ENCODE measurements at places on chromosomes 1 and 21.

GRCh38 chr1:48036710-48037355 is 39.6 kb upstream of the TRABD2B start:
- no peaks in the 10 kb centered on the region for H3K27me3 ChIP-seq
- no peak overlapping the region for H3K4me3 ChIP-seq
- H3K27ac ChIP-seq, result no peak overlapping the region
- H3K4me1 ChIP-seq, result peaks cover 41% of the 10 kb centered on the region

DNA sequence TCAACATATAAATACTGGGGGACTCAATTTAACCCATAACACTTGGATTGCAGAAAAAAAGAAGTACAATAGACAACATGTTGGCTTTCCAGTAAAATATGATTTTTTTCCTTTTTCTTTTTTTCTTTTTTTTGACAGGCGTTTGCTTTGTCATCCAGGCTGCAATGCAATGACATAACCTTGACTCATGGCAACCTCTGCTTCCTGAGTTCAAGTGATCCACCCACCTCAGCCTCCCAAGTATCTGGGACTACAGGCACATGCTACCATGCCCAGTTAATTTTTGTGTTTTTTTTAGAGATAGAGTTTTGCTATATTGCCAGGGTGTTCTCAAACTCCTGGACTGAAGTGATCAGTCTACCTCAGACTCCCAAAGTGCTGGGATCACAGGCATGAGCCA is 1512.0 kb upstream of the PRMT6 start:
- no peaks in the 10 kb centered on the region for H3K27me3 ChIP-seq
- H3K4me3 ChIP-seq, result no peak overlapping the region
- H3K27ac ChIP-seq, result no peak overlapping the region
- no peaks in the 10 kb centered on the region for H3K36me3 ChIP-seq
- no peak for DNase-seq

GRCh38 chr1:5685446-5686040 is 306.7 kb downstream of the NPHP4 start:
- H3K27ac ChIP-seq, result no peak overlapping the region
- no peak for DNase-seq

GRCh38 chr1:193060406-193060805 is 994 bp downstream of the RO60 start:
- peak overlapping the region; percentile 94 for H3K27ac ChIP-seq
- peaks cover 5% of the 10 kb centered on the region for H3K4me1 ChIP-seq
- H3K4me3 ChIP-seq, result peak overlapping the region; percentile 86
- peak; percentile 12 for DNase-seq
- H3K36me3 ChIP-seq, result no peaks in the 10 kb centered on the region

- no peak overlapping the region for H3K4me3 ChIP-seq
- peaks cover 55% of the 10 kb centered on the region for H3K27me3 ChIP-seq
- no peaks in the 10 kb centered on the region for H3K36me3 ChIP-seq
- no peak for DNase-seq
- no peak overlapping the region for H3K27ac ChIP-seq
These were observed 90.4 kb downstream of the PAX7 start for GRCh38 chr1:18721041-18721440.

GRCh38 chr1:7513081-7513480 is 258.0 kb upstream of the VAMP3 start:
- no peaks in the 10 kb centered on the region for H3K27me3 ChIP-seq
- H3K4me1 ChIP-seq, result peaks cover 44% of the 10 kb centered on the region
- H3K27ac ChIP-seq, result no peak overlapping the region
- no peak for DNase-seq
- H3K4me3 ChIP-seq, result no peak overlapping the region

DNA sequence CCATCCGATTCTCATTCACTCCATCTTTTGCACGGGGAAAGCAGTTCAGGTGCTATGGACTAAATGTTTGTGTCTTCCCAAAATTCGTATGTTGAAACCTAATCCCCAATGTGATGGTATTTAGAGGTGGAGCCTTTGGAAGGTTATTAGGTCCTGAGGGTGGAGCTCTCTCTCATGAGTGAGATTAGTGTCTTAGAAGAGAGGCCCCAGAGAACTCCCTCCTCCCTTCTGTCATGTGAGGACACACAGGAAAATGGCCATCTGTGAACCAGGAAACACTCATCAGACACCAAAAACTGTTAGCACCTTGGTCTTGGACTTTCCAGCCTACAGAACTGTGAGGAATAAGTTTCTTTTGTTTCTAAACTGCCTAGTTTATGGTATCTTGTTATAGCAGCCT is 15.8 kb upstream of the CCDC190 start:
- H3K4me1 ChIP-seq, result no peaks in the 10 kb centered on the region
- no peak for DNase-seq
- no peaks in the 10 kb centered on the region for H3K27me3 ChIP-seq
- no peak overlapping the region for H3K4me3 ChIP-seq
- H3K36me3 ChIP-seq, result no peaks in the 10 kb centered on the region

DNA sequence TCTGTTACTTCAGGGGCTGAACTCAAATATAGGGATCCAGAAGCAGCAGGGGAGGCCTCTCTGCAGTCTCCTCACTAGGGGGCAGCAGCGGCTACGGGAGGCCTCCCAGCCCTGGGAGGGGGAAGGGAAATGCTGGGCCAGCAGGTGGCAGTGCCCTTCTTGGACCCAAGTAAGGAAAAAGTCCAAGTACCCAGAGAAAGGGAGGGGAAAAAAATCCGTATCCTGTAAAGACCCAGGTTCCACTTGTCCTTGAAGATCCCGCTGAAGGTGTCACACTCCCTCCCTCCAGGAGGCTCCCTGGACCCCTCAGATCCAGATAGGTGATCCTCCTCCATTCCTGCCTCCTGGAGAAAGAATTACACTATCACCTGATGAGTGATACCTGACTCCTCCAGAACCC is 14.1 kb upstream of the NUAK2 start:
- no peak overlapping the region for H3K27ac ChIP-seq
- peak; percentile 78 for DNase-seq
- no peaks in the 10 kb centered on the region for H3K27me3 ChIP-seq
- H3K4me1 ChIP-seq, result peaks cover 6% of the 10 kb centered on the region
- H3K36me3 ChIP-seq, result no peaks in the 10 kb centered on the region
